Stimulated activated CD4-positive, alpha-beta T cell treated with anti-CD3 and anti-CD28 coated beads, Interleukin-1b, Interleukin-23, amount 100 ng/mL, for 1 hour (primary cell): ENCODE measurements at places on chromosomes 11 and 22.

GRCh38 chr11:5807580-5807979, 1.1 kb upstream of the OR52N2 start:
- DNase-seq: no peak

GRCh38 chr11:17428925-17429324, 40.5 kb upstream of the KCNJ11 start:
- no peak for DNase-seq

- DNase-seq: no peak
Observed at GRCh38 chr11:27868709-27869108, 168.5 kb upstream of the BDNF start.

DNA sequence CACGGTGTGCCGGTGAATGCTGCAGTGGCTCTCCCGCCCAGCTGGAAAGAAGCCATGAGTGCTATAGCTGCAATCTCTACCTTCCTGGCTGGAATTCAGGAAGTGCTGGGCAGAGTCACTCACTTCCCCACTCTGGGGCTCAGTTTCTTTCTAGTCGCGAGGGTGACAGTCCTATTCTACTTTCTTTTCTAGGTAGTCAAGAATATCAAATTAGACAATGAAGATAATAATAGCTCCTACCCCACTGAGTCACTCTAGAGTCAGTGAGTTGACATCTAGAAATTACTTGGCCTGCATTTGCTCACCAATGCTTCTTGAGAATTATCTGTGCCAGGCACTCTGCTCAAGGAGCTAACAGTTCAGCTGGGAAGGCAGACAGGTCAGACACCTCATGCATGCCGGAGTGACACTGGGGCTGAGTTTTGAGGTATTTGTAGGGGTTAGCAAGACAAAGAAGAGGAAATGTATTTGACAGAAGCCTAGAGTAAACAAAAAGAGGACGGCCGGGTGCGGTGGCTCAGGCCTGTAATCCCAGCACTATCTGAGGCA, 3.2 kb downstream of the CENPM start:
- no peak for DNase-seq

- DNase-seq: no peak
Observed at GRCh38 chr11:86442420-86442819, 67.7 kb downstream of the CCDC81 start.

- no peak for DNase-seq
Observed at GRCh38 chr11:132658696-132659095, 873.6 kb downstream of the OPCML start.

DNA sequence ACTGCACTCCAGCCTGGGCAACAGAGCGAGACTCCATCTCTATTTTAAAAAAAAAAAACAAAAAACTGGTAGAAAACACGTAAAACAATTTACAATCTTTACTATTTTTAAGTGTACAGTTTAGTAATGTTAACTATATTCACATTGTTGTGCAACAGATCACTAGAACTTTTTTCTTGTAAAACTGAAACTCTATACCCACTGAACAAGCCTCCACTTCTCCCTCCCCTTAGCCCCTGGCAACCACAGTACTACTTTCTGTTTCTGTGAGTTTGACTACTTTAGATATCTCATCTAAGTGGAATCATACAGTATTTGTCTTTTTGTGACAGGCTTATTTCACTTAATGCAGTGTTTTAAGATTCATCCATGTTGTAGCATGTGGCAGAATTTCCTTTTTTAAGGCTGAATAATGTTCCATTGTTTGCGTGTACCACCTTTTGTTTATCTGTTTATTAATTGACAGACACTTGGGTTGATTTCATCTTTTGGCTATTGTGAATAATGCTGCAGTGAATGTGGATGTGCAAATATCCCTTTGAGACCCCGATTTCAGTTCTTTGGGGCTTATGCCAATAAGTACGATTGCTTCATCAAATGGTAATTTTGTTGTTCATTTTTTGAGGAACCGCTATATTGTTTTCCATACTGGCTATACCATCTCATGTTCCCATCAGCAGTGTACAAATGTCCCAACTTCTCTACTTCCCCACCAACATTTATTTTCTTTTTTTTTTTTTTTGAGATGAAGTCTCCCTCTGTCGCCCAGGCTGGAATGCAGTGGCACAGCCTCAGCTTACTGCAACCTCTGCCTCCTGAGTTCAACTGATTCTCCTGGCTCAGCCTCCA, 11.0 kb downstream of the DDB2 start:
- DNase-seq: no peak

GRCh38 chr11:130830566-130830965, 85.7 kb downstream of the SNX19 start:
- no peak for DNase-seq

- no peak for DNase-seq
Observed at GRCh38 chr22:40215266-40215665, 37.5 kb downstream of the TNRC6B start.

DNA sequence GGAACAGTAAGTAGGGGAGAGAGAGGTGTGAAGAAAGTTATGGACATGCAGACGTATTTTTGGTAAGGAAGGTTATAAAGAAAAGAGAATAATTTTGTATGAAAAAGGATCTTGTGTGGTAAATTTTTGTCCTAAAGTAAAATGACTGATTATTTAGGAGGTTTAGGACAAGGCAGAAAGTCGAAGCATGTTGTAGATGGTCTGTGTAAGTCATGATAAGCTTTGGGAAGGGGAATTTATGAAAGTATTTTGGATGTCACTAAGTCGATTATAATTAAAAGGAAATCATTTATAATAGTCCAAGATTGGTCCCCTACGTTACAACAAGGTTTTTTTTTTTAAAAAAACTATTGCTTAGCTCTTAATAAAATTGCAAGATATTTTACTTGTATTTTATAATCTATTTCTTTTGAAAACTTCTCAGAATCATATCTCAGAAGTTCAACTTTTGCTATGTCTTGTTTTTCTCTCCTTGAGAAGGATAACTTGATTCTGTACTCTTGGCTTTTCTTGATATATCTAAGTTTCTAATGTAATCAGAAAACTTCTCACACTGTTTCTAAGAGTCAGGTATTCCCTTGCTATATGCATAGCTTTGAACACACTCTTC, 10.9 kb upstream of the CABP2 start:
- DNase-seq: no peak

- peak; percentile 64 for DNase-seq
Observed at GRCh38 chr11:60985991-60986915, 14.8 kb downstream of the CD6 start.

DNA sequence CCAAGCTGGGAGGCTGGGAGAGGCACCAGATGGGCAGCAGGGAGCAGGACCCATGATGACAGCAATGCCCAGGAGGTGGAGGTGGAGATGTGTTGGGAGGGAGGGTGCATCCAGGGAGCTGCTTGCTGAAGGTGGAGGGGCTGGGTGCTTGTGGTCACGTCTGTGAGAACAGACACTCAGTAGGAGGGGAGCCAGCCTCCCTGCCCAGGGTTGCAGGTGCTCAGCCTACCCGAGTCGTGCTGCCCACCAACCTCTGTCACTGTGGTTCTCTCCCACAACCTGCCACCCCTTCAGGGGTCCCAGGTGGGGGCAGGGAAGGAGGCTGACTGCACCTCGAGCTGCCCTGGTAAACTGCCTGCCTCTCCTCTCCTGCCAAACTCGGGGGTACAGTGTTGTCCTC, 5.5 kb downstream of the PRDX5 start:
- DNase-seq: no peak

DNA sequence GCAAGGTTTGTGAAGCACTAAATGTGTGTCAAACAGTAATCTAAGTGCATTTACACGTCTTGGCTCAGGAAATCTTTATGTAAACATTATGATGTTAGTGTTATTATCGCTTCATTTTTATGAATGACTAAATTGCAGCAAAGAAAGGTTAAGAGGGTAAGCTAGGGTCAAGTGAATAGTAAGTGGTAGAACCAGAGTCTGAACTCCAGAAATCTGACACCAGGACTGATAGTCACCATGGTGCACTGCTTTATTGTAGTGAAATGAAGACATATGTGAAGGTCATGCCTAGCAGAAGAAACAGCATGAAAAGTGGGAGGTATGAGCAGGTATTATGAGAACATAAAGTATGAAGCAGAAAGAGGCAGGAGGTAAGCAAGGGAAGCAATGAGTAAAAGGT, 368.7 kb upstream of the TENM4 start:
- no peak for DNase-seq

DNA sequence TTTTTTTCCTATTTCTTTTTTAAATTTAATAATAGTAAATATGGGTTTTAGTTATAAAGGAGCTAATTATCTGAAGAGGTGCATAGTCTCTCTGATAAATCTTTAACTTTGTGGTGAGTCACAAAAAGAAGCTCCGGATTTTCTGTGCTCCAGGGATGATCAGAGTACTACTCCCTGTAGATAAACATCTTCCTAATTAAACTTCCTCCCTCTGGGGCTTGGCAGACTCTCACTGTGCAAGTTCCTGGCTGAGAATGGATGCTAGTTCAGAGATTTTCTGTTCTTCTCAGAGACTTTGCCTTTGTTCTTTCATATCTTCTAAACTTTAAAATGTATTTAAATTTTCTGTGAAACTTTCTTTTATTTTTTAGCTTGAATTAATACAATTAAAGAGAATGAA, at the start of gene OR10G7:
OR10G7 (minus strand) TSS at position 72 of the 400 bp plus-strand sequence. CDS start 2,324 bp downstream, outside the sequence.
- no peak for DNase-seq

- no peak for DNase-seq
Observed at GRCh38 chr11:17519061-17519885, 24.9 kb downstream of the USH1C start.

- DNase-seq: no peak
Observed at GRCh38 chr11:87013912-87014825, 23.6 kb upstream of the TMEM135 start.

GRCh38 chr11:72730243-72730642, 22.0 kb downstream of the ARAP1 start:
- DNase-seq: no peak

- DNase-seq: no peak
Observed at GRCh38 chr22:29093501-29094300, 20.9 kb downstream of the KREMEN1 start.

DNA sequence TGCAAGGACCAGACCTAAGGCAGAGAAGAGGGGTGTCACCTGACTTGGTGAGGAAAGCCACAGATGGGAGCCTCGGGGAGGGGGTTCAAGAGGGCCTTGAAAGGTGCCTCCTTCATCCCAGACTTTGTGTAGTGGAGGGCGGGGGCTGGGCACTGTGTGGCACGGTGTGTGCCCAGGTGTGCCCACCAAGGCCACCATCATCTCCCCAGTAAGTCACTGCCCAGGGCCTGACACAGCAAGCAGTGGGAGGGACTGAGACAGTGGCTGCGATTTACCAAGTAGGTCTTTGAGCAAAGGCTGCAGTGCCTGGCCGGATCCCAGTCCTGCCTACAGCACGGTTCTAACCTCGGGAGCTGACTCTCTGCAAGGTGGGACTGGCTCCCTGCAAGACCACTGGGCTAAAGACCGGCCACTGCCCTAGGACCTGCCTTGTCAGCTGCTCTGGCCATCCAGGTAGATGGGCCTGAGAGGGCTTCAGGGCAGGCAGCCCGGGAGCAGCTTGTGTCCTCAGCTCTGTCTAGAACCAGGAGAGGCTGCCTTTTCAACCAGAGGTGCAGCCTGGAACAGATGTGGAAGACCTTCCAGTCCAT, 1.4 kb downstream of the OSM start:
- no peak for DNase-seq

DNA sequence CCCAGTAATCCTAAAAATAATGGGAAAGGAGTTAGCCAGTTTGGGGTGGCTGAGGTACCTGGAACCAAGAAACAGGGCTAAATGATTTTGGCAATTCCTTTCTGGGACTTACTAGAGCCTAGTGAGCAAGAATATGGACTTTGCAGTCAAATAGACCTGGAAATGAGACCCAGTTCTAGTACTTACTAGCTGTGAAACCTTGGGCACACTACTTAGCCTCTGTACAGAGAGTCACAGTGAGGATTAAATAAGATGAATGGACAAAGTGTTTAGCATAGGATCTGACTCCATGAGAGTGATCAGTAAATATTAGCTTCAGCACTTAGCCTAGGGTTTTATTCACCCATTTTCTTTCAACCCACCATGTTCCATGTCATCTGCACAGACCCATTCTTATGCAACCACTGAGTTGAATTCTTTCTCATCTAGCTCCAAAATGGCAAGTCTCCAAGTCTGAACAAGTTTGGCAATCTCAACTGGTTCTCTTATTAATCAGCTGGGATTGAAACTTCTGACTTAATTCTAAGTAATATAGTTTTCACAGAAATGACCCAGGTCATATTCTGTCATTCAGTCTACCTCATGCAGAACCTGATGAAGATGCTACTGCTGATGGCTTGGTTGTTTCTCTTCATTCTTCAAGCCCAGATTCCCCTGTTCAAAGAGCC, 15.0 kb upstream of the SORL1 start:
- DNase-seq: no peak

DNA sequence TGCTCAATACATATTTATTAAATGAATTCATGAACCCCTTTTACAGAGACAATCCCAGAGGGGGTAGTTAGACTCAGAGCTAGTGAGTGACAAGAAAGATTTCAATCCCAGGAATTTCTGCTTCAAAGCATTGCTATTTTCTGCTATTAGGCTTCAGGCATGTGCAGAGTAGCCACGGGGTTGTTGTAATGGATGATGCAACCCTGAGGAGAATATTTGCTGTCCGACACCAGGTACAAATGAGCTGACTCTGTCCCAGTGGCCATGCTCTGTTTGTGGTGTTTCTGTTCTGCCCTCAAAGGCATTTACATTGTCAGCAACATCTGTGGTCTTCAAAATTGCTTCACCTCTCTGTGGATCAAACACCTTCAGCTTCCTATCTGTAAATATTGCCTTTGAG, 102.6 kb downstream of the CSNK2A3 start:
- DNase-seq: no peak

DNA sequence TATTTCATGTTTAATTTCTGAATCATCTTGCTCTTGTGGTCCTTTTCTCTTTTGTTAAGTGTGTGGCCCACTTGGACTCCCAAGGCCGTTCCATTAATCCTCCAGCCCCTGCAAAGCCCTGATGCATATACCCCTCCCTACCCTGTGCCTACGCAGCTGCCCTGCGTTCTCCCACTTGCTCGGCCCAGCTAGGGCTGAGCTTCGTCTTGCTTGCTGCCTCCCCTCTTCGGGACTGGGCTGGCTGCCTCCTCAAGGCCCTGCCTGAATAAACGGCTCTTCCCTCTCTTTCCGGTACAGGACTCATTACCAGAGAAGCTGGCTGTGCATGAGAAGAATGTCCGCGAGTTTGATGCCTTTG, 28.5 kb downstream of the ARHGAP1 start:
- no peak for DNase-seq

GRCh38 chr11:104467404-104467803, 303.5 kb upstream of the PDGFD start:
- DNase-seq: no peak

GRCh38 chr11:75072582-75072981, 24.1 kb downstream of the OR2AT4 start:
- DNase-seq: no peak

DNA sequence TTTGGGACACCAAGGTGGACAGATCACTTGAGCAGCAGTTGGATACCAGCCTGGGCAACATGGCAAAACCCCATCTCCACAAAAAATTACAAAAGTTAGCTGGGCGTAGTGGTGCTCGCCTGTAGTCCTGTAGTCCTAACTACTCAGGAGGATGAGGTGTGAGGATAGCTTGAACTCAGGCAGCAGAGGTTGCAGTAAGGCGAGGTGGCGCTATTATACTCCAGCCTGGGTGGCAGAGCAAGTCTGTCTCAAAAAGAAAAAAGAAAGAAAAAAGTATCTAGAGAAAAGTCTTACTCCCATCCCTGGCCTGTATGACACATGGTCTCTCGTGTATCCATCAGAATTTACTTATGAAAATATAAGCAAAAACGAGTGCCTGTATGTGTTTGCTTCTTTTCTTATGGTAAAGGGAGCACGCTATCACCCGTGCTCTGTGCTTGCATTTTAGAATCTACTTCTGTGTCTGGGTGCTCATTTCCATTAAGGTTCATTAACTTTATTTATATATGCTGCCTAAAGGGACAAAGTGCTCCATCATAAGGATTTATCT, 15.4 kb upstream of the CPT1A start:
- DNase-seq: no peak
